AG10803 (cell line): ENCODE measurements at places on chromosomes 16 and 17.

GRCh38 chr17:47262586-47262985 is 9.0 kb downstream of the ITGB3 start:
- no peak for DNase-seq

GRCh38 chr16:67907397-67908180 is 14.5 kb downstream of the PSKH1 start:
- DNase-seq = no peak

DNA sequence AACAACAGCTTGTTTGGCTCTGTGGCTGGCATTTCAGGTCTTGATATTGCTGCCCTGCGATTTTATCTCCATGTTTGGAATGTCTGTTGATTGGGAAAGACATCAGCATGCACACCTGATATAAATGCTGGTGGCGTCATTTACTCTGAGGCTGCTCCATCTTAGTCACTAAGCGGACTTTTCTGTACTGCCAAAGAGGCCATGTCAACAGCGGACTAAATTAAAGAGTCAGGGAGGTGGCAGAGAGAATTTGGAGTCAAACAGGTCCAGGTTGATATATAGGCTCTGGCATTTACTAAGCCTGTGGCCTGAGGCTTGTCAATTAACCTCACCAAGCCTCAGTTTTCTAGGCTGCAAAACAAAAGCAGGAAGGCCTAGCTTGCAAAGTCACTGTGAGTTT is 6.2 kb downstream of the RBFOX1 start:
- DNase-seq = no peak

DNA sequence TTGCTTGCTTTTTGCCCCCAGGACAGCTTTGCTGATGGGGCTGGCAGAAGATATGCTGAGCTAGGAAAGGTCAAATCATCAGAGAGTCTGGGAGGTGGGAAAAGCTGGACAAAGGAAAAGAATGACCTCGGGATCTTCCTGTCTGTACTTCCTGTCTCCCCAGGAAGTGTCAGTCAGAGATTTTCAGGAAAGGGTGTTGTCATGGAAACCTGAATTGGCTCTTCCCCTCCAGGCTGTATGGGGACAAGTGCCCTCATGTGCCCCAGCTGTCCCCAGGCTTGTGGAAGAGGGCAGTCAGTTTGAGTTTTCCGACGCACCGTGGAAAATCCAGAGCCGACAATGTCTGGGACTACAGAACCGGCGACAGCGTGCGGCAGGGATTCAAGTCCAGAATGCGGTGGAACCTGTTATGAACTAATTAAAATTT is 122.7 kb upstream of the ZFHX3 start:
- DNase-seq = no peak

DNA sequence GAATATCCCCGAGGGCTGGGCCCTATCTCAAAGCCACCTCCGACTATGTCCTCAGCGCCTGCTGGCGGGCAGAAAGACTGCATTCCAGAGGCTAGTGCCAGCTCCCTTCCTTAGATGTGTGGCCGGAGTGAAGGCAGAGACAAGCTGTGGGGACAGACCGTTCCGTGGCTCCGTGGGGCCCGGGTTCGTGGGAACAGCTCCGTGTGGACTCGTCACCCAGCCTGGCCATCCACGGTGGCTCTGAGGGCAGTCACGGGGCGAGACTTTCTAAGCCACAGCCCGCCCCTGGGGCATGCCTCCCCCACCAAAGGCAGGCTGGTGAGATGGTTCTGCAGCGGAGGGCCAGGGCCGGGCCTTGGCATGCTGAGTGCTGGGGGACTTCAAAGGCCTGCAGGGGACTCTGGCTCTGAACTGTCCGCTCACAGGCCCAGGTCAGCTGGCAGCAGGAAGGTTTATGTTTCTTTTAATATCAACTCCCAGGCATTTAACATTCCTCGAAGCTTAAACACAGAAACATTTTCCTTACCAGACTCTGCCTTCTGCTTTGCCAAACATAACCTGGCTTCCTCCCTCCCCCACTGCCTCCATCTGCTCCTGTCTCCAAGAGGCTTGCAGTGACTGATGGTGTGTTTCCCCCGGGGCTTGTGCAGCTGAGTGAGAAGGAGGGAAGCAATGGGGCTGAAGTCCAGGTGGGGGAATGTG is 50.4 kb downstream of the TIMM22 start:
- DNase-seq = no peak
